ENCODE measurements at places on chromosomes 12 and 14.

DNA sequence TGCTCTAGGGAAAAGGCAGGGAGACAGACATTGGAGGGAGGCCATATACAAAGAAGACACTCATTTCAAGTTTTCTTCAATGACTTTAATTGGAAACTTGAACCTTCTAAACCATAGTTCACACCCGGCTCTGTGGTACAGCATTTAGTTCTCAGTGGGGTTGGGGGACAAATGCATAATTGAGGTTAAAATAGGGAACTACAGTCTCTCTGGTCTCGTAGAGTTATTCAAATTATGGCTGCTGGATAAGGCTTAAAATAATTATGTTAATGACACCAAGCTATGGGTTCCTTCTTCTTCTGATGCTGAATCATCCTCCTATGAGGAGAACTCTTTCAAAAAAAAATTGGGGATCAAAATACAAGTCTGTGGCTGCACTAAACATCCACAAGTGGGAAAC is 3.8 kb upstream of the RPAP3 start:
- no peak for DNase-seq

GRCh38 chr12:62922539-62922938 is 12.4 kb downstream of the PPM1H start:
- no peak for DNase-seq

GRCh38 chr12:31600750-31601149 is 9.8 kb upstream of the DENND5B start:
- DNase-seq = no peak

DNA sequence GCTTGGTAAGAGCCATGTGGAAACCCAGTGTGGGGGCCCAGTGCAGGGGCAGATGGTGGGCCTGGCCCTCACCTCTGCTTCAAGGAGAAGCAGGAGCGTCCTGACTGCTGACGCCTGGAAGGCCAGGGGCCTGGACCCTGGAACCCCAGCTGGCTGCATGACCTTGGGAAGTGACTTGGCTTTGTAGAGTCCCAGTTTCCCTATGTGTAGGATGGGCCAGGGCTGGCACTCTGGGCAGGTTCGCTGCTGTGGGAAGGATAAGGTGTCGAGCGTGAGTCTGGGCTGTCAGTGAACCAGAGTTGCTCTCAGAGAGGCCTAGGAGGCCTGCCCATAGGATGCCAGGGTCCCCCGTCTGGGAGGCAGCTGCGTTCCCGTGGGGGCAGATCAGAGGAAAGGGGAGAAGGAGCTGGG is 43.2 kb downstream of the TRAFD1 start:
- DNase-seq = no peak

- DNase-seq = no peak
Observed at GRCh38 chr14:21940887-21941856, 267.6 kb upstream of the OR4E1 start.

GRCh38 chr12:125954362-125954761 is 889.1 kb downstream of the AACS start:
- DNase-seq = no peak

DNA sequence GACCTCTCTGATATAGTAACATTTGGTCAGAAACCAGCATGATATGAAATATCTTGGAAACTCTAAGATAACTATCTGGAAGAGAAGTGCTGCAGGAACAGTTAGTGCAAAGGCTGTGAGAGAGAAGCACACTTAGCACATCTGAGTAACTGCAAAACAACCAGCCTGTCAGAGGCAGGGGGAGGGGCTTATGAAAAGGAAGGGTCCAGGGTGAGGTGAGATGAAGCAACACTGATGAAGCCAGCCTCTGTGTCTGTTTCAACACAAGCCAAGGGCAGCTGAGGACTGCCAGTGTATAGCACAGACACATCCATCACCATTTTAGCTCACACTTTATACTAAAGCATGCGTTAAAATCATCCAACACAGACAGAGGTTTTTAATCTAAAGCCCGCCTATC is 37.4 kb upstream of the OVCH1 start:
- DNase-seq = no peak

DNA sequence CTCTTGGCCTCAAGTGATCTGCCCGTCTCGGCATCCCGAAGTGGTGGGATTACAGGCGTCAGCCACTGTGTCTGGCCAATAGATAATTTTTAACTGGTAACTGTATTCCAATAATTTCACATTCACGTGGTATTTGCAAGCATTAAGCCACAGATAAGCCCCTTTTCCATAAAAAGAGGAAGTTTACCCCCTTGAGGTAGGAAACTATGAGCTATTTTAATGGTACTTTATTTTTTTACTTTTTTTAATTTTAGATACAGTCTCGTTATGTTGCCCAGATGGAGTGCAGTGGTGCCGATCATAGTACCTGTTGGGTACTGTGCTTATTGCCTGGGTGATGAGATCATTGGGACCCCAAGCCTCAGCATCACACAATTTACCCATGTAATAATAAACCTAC is 42.9 kb upstream of the AP4S1 start:
- no peak for DNase-seq

GRCh38 chr12:88142610-88142991 is 494 bp downstream of the TMTC3 start:
- no peak for DNase-seq

DNA sequence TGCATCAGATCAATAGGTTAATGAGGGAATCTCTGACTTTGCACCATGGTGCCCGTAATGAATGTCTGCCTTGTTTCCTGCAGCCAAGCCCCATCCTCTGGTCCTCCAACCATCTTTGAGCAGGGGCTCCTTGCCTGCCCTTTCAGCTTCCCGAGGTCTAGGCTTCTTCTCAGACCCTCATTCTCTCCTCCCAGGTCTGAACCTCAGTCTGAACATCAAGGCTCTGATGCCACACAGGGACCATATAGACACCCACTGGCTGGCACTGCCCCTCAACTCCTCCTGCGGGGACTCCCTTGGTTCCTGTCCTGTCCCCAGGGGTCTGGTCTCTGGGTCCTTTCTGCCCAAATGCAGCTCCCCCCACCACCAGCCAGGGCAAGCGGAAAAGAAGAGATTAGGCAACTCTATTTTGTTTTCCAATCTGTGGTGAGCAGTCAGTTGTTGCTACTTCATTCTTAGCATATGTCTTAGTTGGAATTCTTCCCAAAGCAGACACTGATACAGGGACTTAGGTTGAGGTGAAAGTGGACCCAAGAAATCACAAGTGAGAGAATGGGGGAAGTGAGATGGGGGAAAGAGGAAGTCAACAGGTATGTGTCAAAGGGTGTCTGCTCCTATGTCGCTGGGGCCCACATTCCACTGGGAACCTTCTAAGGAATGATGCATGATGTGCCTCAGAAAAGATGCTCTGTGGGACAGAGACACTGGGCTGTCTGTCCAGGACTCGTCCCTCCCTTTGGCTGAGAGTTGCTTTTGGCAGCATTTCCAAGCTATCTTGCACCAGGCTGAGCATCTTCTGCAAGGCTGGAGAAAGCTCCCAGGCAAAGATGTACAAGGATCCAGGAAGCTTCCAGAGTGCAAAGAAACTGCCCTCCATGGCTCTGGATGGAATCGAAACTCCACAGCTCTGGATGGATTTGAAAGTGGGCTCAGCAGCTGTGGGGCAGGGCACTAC is 1096.5 kb upstream of the TMEM132C start:
- DNase-seq = peak; percentile 51

GRCh38 chr12:19186722-19187661 is 57.5 kb downstream of the PLEKHA5 start:
- DNase-seq = no peak

DNA sequence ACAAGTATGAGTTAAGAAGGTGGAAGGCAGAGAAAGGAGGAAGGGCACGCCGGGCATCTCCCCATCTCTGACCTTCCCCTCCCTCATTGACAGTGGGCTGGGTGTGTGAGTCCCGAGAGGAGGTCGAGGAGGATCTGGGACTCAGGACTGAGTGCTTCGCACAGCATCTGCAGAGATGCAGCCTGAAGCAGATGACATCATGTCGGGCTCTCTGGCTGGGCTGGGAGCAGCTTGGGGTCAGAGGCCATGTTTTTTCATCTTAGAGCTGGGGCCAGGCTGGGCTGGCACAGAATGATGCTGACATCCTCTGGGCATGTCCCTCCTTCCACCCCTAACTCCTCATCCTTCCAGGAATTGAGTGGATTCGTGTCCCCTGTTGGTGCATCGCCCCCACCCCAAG is 43.5 kb downstream of the CMKLR1 start:
- DNase-seq = no peak

GRCh38 chr12:41946106-41946505 is 198.6 kb downstream of the GXYLT1 start:
- DNase-seq = no peak

DNA sequence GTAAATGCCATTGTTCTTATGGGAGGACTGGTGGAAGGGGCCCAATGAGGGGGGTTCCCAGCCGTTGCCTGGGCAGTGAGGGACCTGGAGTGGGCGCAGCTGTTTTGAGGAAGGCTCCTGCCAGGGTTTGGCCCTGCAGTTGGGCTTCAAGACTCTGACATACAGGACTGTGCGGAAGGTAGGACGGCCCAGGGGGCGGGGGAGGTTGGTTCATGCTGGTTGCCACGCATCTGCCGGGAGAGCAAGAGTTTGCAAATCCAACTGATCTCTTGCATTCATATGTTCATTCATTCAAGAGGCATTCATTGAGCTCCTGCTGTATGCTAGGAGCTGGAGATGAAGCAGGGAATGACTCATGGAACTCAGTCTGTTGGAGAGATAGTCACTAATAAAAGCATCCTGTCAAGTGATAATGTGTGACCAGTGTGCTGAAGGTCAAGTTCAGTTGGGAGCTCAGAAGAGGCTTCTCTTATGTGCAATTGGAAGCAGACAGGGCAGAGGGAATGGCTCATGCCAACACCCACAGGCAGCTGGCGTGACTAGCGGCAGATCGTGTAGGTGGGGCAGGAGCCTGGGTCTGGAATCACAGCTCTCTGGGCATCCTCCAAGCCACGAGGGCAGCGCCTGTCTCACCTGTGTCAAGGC is 7.8 kb downstream of the SH2B3 start:
- no peak for DNase-seq

- no peak for DNase-seq
Observed at GRCh38 chr14:22780941-22781300, 14.4 kb downstream of the OXA1L start.

- DNase-seq = no peak
Observed at GRCh38 chr14:92897922-92898565, 24.9 kb upstream of the CHGA start.

- DNase-seq = no peak
Observed at GRCh38 chr14:47442211-47442610, 233.2 kb downstream of the MDGA2 start.

DNA sequence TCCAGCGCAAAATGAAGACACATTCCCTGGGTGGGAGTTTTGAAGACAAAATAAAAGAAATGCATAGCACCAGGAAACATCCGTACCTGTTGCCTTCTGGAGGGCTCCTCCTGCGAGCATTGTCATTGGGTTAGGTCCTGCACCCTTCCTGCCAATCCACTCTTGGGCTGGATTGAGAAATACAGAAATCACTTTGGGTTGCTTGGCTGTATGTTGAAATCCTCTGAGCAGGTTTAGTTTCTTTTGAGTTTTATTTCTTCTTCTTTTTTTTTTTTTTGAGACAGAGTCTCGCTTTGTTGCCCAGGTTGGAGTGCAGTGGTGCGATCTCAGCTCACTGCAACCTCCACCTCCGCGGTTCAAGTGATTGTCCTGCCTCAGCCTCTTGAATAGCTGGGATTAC is 67.6 kb downstream of the ARF6 start:
- no peak for DNase-seq

GRCh38 chr12:101749657-101750056 is 10.4 kb upstream of the SYCP3 start:
- DNase-seq = no peak

DNA sequence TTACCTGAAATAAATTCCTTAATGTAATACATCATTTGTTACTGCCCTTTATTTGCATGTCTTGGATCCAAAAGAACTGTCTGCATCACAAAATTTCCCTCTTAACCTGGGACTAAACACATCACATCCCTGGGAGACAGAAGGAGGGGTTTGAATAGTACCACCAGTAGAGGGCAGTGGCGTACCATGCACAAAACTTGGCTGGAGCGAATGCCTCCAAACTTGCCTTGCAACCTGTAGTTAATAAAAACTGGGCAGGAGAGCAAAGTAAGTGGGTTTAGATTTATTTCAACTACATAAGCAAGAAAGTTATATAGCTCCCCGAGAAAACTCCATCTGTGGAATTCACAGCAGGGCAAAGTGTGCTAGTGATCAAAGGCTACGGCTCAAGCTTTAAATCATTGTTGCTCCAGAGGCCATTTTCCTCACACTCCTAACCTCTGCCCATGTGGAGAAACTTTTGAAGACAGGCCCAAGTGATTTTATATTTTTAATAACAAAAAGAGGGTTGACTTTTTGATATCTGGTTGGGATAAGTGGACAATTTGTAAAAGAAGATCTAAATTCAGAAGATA is 1176.7 kb upstream of the SEL1L start:
- no peak for DNase-seq

GRCh38 chr12:62725781-62726180 is 209.2 kb downstream of the PPM1H start:
- no peak for DNase-seq

DNA sequence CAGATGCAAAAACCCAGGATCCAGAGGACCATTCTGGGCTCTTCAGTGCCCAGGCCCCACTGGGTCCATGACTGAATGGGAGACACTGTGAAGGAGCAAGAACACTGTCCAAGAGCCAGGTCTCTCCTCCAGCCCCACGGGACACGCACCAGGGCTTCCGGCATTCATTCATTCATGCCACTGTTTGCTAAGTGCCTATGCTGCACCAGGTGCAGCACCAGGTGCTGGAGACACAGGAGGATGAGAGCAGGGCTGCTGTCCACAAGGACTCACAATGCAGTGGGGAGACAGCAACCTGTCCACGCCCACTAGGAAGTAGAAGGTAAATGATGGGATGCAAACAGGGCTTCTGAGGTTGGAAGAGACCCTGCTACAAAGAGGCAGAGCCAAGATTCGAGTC is 20.4 kb downstream of the CLMN start:
- no peak for DNase-seq

GRCh38 chr12:45232146-45232755 is 16.4 kb downstream of the ANO6 start:
- DNase-seq = no peak

GRCh38 chr14:27528328-27528727 is 930.5 kb upstream of the NOVA1 start:
- no peak for DNase-seq

DNA sequence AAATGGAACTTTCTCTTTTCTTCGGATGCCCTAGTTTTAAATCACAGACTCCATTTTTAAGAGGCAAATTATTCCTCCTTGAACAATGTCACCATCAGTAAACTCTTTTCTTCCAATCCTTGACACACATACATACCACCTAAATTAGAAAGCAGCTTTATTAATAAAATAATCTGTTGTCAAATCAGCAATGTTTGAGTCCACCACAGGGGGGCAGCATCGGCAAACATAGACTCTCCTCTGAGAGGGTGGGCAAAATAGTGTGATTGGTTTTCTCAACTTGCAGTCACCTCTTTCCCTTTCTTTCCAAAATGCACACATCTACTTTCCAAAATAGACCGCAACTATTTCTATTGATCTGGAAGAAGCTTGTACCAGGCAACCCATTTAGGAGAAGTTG is 438.4 kb upstream of the OR4E1 start:
- DNase-seq = no peak

- no peak for DNase-seq
Observed at GRCh38 chr12:68611094-68611805, 551 bp downstream of the RAP1B start.
